ENCODE measurements at places on chromosomes 6 and 20.

- no peak for DNase-seq
Observed at GRCh38 chr6:86535100-86535499, 402.2 kb upstream of the HTR1E start.

- peak; percentile 49 for DNase-seq
Observed at GRCh38 chr20:10171864-10172751, 46.5 kb upstream of the SNAP25 start.

- DNase-seq, result no peak
Observed at GRCh38 chr6:52310932-52311331, 26.4 kb upstream of the MCM3 start.

DNA sequence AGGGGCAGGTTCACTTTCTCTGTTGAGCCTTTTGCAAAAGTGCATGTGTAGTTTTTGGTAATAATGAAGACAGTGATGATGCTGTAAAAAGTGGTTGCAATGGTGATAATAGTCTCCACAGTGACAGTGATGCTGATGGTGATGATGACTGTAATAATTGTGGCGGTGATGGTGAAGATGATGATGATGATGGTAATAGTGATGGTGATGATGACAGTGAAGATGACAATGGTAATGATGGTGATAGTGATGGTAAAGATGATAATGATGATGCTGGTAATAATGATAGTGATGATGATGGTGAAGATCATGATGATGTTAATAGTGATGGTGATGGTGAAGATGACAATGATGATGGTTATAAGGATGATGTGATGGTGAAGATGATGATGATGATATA, 67.7 kb upstream of the LRFN2 start:
- no peak for DNase-seq

DNA sequence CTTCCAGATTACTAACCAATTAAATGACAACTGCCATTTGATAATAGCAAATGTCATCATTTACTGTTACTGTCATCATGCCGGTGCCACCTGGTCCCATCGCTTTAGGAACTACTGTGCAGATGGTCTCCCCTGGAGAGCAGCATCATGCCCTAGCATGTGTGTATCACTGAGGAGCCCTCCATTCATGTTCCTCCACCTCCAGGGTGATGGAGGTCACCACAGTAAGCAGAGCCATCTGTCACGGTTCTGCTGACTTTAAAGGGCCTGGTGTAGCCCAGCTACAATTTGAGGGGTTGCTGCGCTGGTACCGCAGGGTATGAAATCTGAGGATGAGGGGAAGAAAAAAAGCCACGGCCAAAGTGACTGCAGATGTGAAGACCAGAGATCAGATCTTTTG, 118.8 kb upstream of the KCNK16 start:
- DNase-seq, result no peak

GRCh38 chr6:134835993-134836392, 113.9 kb downstream of the ALDH8A1 start:
- no peak for DNase-seq

DNA sequence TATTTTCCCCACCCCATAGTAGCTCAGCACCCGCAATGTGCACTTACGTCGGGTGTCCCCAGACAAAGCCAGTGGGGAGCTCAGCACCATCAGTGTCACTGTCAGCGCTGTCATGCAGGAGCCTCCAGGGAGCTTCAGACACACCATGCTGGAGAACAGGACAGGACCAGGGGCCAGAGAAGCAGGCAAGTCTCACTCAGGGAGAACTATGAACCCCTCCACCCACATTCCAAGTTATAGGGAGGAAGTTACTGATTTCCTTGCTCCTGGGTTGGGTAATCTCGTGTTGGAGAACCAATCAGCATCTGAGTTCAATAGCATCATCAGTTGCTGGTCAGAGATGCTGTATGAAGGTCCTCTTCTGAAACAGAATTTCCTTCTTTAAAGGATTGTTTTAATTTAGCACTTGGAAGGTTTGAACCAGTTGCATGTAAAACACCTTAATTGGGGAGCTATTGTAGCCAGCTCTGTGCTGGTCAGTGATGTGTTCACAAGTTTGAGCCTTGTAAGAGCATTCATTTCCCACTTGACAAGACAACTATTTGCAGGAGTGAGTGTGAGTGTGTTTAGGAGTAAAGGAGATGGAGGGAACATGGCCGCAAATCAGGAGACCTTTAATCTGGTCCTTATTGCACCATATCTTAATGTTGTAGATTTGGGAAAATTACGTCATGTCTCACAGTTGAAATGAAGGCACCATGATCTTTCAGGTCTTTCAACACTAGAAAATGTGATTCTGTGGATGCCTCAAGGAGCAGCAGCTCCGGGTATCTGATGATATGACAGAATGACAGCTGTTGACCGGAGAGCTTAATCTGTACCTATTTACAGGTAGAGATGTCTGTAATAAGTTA, at the start of gene HLA-DRB1:
TSS of gene HLA-DRB1 (minus strand) at position 253 of the 854 bp plus-strand sequence. CDS start at position 147, 106 bp downstream.
- DNase-seq, result peak; percentile 58

DNA sequence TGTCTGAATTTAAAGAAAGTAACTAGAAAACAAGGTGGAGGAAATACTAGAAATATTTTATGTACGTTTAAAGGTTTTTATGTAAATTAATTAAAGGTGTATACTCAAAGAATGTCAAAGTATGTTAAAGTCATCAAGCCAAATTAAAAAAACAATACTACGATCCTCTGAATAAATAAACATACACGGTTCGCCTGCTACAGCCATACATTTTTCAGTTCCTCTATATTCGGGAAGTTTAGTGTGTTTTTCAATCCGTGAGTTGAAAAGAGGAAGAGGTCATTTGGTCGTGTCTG, 626 bp downstream of the STX7 start:
- DNase-seq, result no peak

Measured in activated CD4-positive, alpha-beta T cell treated with anti-CD3 and anti-CD28 coated beads, Interleukin-10, Interleukin-2, amounts not matched to agents 100 ng/mL and 50 ng/mL, durations not matched to agents 16 hours and 8 hours (primary cell).